Vagina (tissue), 2 donors: ENCODE measurements at places on chromosomes 4 and X.

- no peak for DNase-seq
Observed at GRCh38 chr4:42716996-42717395, 60.1 kb upstream of the ATP8A1 start.

DNA sequence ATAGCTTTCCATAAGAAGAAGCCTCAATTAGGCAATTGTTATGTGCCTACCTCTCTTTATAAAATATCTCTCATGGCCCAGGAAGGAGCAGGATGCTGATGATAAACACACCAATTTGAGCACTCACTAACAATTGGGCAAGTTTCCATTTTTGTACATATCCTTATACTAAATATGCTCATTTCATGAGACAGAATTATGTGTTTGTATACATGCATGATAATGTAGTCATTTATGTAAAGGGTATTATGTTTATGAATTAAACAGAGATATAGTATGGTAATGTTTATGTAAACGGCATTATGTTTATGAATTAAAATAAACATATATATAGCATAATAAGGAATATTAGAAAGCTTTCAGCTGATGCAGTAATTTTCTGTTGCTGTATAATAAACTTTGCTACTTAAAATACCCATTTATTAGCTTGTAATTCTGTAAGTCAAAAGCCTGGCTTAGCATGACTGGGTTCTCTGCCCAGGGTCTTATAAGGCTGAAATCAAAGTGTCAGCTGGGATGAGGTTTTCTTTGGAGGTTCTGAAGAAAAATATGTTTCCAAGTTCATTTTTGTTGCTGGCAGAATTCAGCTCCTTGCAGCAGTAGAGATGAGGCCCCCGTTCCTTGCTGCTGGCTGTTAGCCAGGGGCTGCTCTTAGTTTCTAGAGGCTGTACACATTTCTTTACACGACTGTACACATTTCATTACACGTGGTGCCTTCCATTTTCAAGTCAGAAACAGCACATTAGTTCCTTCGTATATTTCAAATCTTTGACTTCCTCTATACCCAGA, 89.0 kb downstream of the GLRA2 start:
- DNase-seq, result no peak

- DNase-seq, result no peak
Observed at GRCh38 chr4:36332782-36333131, 51.3 kb downstream of the DTHD1 start.

DNA sequence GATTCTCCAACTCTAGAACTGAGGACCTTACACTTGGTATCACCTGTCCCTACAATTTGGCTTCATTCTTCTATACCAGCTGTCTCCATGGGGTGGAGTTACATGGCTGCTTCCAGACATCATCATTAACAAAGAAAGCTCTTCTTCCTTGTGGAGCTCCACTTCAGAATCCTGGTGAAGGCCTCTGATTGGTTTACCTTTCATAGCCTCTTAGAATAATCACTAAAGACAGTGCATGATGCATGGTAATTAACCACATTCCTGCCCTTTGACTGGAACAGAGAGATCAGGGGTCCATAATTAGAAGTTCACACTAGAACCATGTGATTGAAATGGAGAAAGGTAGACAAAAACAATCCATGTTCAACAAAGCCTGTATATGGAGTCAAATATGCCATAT, 112.6 kb upstream of the ZNF827 start:
- DNase-seq, result no peak

DNA sequence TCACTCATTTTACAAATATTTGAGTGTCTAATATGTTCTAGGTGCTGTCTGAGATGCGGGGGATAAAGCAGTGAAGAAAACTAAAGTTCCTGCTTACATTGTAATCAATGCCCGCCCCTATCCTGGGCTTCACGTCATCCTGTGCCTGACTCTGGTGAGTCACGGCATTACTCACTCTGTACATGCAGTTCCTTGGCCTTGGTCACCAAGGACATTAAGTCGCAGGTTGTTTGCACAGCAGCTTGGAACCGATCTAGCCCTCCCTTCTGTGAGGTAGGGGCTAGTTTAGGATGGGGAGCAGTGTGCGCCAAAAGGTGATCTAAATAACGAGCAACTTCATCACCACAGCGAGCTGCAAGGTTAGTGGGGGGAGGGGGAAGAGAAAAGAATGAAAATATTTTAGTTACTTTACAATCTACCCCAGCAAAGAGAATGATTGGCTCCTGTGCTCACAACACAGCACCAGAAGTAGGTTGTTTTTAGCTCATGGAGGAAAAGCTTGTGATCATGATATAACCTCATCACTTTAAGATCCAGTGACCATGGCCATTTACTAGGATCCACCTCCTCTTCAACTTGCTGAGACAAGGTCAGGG, 48.0 kb upstream of the HDAC8 start:
- no peak for DNase-seq
